ENCODE measurements at places on chromosomes 1 and 21. TPM values are rescaled to one million over a fixed set of nuclear protein-coding genes. Genes with fewer than 3 reads are reported as not detected.
A peak's percentile ranks its signal among the peaks of the same experiment; 100 is the strongest.

- no peak overlapping the region for H3K4me3 ChIP-seq
- H3K36me3 ChIP-seq, result no peaks in the 10 kb centered on the region
- DNase-seq, result peak; percentile 51
These were observed 40.1 kb downstream of the MAST2 start for GRCh38 chr1:45843474-45843905.

DNA sequence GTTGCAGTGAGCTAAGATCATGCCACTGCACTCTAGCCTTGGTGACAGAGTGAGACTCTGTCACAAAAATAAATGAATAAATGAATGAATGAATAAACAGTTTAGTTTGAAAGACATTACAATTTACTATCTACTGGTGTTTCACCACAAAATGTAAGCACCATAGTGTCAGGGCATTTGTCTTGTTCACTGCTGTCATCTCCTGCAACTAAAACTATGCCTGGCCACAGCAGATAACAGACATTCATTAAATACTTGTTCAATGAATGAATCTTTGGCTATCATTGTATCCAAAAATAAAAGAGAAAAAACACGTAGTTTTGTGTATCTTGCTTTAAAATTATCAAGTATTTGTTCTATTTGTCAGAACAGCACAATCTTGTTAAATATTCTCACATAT is 32.5 kb downstream of the SASS6 start:
- peaks cover 37% of the 10 kb centered on the region for H3K36me3 ChIP-seq
- no peaks in the 10 kb centered on the region for H3K4me1 ChIP-seq
- H3K4me3 ChIP-seq, result no peak overlapping the region
- no peak for DNase-seq
- H3K27me3 ChIP-seq, result no peaks in the 10 kb centered on the region
- no peak overlapping the region for H3K27ac ChIP-seq

CFHR2 gene
- total RNA-seq, result not detected

- no peaks in the 10 kb centered on the region for H3K36me3 ChIP-seq
- peaks cover 8% of the 10 kb centered on the region for H3K27me3 ChIP-seq
- H3K4me3 ChIP-seq, result no peak overlapping the region
- no peaks in the 10 kb centered on the region for H3K4me1 ChIP-seq
- no peak overlapping the region for H3K27ac ChIP-seq
- DNase-seq, result peak; percentile 60
These were observed 8.2 kb upstream of the S100A10 start for GRCh38 chr1:152001631-152002584.

GRCh38 chr1:157194731-157195520 is 56.7 kb upstream of the ETV3 start:
- H3K27ac ChIP-seq, result no peak overlapping the region
- no peaks in the 10 kb centered on the region for H3K4me1 ChIP-seq
- no peak overlapping the region for H3K4me3 ChIP-seq
- DNase-seq, result no peak
- no peaks in the 10 kb centered on the region for H3K36me3 ChIP-seq
- peaks cover 3% of the 10 kb centered on the region for H3K27me3 ChIP-seq

DNA sequence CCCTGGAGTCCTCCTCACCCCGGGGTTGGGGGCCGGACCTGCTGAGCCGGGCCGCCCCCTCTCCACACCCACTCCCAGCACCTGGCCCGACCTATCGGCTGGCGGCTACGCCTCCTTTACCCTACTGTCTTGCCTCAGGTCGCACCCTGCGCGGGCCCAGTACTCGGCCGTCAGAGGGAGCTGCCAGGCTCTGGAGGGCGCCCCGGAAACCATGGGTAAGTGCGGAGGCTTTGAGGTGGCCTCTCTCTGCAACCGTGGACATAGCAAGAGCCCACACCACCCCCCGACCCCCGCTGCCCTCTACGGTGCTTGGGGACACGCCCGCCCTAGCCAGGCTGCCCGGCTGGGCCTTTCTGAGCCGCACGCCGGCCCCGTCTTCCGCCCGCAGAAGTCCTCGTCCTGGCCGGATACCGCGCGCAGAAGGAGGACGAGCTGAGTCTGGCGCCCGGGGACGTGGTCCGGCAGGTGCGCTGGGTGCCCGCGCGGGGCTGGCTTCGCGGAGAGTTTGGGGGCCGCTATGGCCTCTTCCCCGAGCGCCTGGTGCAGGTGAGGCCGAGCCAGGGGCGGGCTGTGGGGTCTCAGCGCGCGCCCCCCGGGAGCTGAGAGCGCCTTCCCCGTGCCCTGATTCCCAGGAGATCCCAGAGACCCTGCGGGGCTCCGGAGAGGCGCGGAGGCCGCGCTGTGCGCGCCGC is at the start of gene SH3D21:
Gene SH3D21, plus strand, starts transcription at position 159 of the 692 bp plus-strand sequence. Its CDS starts 53 bp downstream, at position 212.
- H3K27ac ChIP-seq, result peak within 1 kb of the TSS; percentile 80
- peaks cover 24% of the 10 kb centered on the region for H3K36me3 ChIP-seq
- H3K4me1 ChIP-seq, result peaks cover 14% of the 10 kb centered on the region
- peak within 1 kb of the TSS; percentile 68 for H3K4me3 ChIP-seq
- peak; percentile 53 for DNase-seq

DNA sequence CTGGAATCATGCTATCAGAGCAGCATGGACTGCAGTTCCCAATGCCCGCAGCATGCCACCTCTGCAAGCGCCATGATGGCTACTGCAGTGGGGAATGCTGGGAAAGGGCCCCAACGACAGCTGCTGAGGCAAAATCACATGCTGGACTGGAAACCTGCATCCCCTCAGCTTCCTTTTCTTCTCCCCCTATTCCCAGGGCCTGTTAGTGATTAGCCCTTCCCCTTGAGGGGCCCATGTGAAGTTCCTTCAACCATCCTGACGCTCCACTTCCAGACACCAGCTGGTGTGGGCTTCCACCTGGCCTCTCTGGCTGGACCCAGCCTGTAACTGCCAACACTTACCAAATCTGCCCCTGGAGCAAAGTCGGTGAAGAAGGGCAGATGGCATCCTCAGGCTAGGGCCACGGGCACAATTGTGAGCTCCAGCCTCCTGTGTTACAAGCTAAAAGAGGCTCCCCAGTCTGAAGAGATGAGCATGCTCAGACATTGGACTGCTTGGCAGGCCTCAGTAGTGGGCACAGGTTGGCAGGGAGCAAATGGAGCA is 22.1 kb upstream of the SDC3 start:
- no peak overlapping the region for H3K27ac ChIP-seq
- H3K36me3 ChIP-seq, result peaks cover 33% of the 10 kb centered on the region
- no peak overlapping the region for H3K4me3 ChIP-seq
- DNase-seq, result no peak

GJA4 gene
- not detected for total RNA-seq

Data from CD4-positive, CD25-positive, alpha-beta regulatory T cell (primary cell).